Memory B cell (primary cell): ENCODE measurements at places on chromosomes 6 and 20.

DNA sequence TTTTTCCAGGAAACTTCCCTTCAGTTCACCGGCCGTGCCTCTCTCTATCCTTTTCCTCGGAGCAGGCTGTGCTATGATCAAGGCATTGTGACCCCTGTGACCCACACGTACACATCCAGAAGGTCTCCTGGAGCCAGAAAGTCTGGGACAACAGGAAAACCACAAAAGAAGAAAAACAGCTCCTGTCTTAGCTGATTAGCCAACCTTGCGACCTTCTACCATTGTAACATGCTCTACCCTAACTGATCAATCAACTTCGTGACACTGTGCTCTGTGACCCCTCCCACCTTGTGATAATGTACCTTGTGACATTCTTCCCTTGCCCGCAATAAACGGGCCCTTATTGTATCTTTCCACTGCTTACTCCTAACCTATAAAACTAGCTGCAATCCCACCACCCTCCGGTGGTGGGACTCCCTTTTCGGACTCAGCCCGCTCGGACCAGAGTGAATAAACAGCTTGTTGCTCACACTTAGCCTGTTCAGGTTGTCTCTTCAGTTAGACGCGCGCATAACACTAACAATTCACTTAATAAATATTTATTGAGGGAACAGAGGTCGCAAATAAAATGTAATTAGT lies 24.2 kb downstream of the ZNF311 start:
- peak; percentile 23 for DNase-seq

GRCh38 chr6:154301086-154301625 lies 55.4 kb downstream of the IPCEF1 start:
- DNase-seq: no peak

- no peak for DNase-seq
Observed at GRCh38 chr20:31934491-31934890, 17.4 kb downstream of the PDRG1 start.

DNA sequence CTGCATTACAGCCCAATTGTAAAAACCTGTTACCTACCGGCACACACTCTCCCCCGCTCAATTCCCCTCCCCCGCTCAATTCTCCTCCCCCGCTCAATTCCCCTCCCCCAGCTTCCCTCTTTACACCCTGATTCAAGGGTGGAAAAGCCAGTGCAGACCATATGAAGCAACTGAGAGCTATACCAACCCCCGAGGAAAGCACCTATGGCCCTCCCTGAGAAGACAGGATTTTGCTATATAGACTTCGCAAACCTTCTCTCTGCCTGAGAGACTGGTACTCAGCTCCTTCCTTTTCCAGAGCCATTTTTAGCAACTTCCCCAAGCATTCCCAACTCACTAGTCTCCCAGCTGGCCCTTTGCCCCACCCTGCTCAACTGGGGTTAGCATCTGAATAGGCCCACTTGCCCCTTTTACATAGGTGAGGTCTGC lies 7.6 kb downstream of the GNAS-AS1 start:
- DNase-seq: no peak

GRCh38 chr6:43275801-43276576 lies 22.1 kb upstream of the SLC22A7 start:
- DNase-seq: no peak

DNA sequence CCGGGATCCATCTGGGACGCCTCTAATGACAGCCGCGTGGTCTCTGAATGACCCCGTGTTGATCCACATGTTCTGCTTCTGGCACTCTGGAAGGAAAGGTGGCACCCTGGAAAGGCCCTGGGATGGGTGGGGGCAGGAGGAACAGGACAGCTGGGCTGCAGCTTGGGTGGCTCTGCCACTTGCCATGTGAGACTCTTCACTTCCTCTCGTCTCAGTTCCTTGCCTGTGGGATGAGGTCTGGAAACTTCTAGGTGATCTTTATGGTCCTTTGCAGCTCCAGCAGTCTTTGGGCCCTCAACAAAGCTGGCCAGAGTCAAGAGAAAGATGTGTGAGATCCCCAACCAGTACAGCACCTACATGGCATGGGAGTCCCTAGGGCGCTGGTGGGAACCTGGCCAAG lies 26.5 kb downstream of the PPP1R3G start:
- DNase-seq: no peak
